ENCODE measurements at places on chromosomes 5 and 9. TPM values are rescaled to one million over a fixed set of nuclear protein-coding genes. Genes with fewer than 3 reads are reported as not detected.

- DNase-seq: no peak
These were observed 1151.8 kb downstream of the CDH12 start for GRCh38 chr5:21701317-21701716.

Gene ABCA2
- total RNA-seq: 44.7 TPM

DNA sequence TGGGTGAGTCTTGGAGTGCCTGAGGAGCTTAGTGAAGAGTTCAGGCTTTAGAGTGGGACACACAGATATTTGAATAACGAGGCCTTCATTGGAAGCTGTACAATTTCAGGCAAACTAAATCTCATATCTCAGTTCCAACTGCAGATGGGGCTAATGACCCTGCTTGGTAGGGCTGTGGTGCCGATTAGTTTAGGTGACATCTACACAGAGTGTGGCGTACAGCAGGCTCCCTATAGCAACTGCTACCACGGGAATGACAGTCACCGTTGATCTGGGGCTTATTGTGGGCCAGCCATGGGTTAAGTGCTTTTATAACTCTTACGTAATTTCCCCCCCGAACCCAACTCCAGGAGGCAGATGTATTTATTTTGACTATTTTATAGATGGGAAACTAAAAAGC lies 70.8 kb downstream of the FAT2 start:
- no peak for DNase-seq

GRCh38 chr9:12777121-12778022 lies 2.6 kb downstream of the LURAP1L start:
- DNase-seq: no peak

- no peak for DNase-seq
These were observed 35.2 kb upstream of the SPATA31C2 start for GRCh38 chr9:88173378-88173999.

GRCh38 chr5:86970361-86970760 lies 297.3 kb upstream of the RASA1 start:
- no peak for DNase-seq

DNA sequence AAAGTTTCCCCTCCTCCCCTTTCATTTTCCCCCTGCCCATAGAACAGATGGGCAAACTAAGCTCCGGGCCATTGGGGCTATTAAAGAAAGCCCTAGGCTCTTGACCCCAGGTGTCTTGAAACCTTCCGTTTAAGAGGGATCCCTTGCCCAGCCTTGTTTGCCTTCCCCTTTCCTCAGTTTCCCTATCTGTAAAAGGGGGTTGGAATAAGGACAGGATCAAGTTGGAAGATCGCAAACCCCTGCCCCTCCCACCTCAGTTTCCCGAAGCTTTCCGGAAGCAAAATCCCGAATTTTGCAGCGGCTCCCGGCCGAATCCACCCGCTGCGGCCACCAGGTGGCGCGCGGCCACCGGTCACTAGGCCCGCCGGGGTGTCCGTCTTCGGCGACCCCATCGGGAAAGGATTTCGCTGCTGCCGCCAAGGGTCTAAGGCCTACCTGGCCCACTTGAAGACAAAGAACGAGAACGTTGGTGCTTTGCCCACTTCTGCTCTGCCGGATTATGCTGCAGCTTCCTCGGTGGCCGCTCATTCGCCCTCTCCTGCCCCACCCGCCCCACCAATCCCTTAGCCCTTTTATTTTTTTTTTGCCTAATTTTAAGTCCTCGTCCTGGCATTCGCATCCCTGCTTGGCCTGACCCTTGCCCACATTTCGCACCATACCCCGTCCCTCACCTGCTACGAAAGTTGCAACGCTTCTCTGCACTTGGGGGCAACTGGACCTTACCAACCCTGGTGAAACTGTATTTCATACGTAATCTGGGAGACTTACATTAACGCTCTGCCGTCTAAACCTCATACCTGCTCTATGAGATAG lies 962 bp upstream of the NR6A1 start:
- DNase-seq: no peak

GRCh38 chr9:21141427-21141882 lies at the start of gene IFNW1:
Gene IFNW1 (minus strand): TSS chr9:21141832. CDS start chr9:21141570, 262 bp downstream.
- no peak for DNase-seq

Gene PCDHGB7
- 4.4 TPM for total RNA-seq

Gene MSX2
- total RNA-seq: 69.7 TPM

- no peak for DNase-seq
These were observed 46.8 kb downstream of the CYSTM1 start for GRCh38 chr5:140221697-140222223.

DNA sequence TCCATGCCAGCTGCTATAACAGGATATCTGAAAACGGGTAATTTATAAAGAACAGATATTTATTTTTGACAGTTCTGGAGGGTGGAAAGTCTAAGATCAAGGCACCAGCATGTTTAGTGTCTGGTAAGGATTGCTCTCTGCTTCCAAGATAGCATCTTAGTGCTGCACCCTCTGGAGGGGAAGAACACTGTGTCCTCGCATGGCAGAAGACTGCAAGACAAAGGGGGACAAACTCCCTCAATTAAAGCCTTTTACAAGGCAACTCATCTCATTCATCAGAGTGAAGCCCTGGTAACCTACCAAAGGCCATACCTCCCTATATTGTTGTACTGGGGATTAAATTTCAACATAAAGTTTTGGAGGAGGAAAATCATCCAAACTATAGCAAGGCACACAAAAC lies 298.9 kb upstream of the EDIL3 start:
- DNase-seq: no peak

DNA sequence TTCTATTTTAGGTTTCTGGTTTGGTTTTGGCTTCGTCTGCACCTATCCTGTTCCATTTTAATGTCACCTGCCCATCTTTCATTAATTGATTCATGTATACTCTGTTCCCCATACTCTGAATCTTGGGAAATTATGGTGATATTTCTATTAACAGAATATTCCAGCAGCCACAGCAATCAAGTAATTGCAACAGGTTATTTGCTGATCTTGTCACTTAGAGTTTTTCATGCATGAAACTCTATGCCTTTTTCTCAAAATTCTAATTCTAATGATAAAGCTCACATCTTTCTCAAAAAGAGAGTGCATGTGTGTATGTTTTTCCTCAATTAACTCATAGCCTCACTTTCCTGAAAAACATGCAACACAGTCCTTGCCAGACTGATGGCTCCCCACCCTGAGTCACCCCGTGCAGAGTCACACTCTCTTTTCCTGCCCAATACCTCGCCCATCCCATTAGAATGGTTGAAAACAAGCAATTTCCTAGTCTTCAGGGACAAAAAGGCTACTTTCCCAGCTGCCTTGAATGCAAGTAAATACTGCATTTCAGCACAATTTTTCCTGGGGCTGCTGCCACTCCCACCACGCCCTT lies 15.6 kb downstream of the GFRA3 start:
- no peak for DNase-seq

DNA sequence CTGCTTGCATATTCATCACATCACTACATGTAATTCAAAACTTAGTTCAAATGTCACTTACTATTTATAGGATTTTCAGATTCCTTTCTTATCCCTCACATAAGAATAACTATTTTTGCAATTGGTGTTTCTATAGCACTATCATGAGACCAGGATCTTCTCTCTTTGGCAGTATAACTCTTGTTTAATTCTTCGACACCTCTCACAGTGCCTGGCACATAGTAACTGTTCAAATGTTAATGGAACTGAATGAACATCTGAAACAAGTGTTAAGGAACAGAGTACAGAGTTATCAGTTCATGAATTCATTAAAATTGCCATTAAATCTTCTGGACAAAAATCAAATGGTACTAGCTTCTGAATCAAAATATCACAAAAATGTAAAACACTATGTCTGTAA lies 40.0 kb downstream of the FBXL17 start:
- no peak for DNase-seq

Gene WDR38
- not detected for total RNA-seq

GRCh38 chr5:95382801-95383200 lies 8.4 kb upstream of the FAM81B start:
- DNase-seq: no peak

GRCh38 chr9:91465420-91465819 lies 41.8 kb upstream of the NFIL3 start:
- no peak for DNase-seq

Gene PTGES
- 29.1 TPM for total RNA-seq

DNA sequence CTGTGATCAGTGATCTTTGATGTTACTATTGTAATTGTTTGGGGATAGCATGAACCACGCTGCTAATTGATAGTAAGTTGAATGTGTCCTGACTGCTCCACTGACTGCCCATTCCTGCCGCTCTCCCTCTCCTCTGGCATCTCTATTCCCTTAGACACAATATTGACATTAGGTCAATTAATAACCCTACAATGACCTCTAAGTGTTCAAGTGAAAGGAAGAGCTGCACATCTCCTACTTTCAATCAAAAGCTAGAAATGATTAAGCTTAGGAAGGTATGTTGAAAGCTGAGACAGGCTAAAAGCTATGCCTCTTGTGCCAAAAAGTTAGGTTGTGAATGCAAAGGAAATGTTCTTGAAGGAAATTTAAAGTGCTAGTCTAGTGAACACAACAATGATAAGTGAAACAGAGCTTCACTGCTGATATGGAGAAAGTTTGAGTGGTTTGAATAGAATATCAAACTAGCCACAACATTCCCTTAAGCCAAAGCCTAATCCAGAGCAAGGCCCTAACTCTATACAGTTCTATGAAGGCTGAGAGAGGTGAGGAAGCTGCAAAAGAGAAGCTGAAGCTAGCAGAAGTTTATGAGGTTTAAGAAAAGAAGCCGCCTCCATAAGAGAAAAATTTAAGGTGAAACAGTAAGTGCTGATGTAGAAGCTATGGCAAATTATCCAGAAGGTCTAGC lies 12.9 kb downstream of the CLINT1 start:
- DNase-seq: no peak

Gene ZDHHC11B
- 2.2 TPM for total RNA-seq

DNA sequence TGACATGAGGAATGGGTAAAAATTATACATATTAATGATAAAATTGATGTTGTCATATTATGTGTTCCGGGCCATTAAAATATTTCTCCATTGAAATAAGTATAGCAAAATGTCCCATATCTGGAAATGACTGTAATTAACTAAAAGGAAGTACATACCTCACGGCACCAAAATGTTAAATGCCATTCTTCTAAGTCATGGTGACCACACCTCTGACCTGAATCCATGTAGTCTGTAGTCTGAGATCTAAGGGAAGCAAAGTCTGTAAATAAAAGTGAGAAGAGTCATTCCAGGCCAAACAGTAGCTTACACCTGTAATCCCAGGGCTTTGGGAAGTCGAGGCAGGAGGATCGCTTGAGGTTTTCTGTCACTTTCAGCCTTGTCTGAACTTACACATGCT lies 8.7 kb upstream of the GDA start:
- no peak for DNase-seq

DNA sequence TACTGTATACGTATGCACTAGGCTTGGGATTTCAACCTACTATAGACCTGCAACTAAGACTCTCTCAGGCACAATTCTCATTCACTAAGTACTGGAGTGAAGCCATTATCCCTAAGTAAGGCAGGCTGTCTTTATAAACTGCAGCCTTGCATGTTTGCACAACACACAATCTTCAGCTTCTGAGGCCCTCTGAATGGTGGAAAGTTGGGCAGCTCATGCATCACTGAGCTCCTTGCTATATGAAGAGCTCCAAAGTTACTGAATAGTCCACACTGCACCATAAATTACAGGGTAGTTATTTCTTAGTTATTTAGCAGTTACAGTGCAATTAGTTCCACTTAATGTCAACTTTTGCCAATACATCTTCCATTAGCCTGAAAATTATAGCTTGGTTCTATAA lies 384.6 kb downstream of the BRINP1 start:
- DNase-seq: no peak

- DNase-seq: no peak
These were observed 111.8 kb downstream of the UNC13B start for GRCh38 chr9:35273591-35273990.

GRCh38 chr5:77086368-77086688 lies 757 bp downstream of the ZBED3 start:
- DNase-seq: no peak

- DNase-seq: no peak
These were observed 64.9 kb downstream of the RICTOR start for GRCh38 chr5:39009280-39009679.

GRCh38 chr5:139050432-139050831 lies 147.7 kb downstream of the SIL1 start:
- DNase-seq: no peak

- DNase-seq: no peak
These were observed 74.1 kb downstream of the STX17 start for GRCh38 chr9:99980598-99980997.

GRCh38 chr9:79325501-79325900 lies 246.3 kb upstream of the TLE4 start:
- no peak for DNase-seq

- DNase-seq: no peak
These were observed 1.2 kb upstream of the ENTREP1 start for GRCh38 chr9:69323861-69324260.

Gene URM1
- total RNA-seq: 60.3 TPM

DNA sequence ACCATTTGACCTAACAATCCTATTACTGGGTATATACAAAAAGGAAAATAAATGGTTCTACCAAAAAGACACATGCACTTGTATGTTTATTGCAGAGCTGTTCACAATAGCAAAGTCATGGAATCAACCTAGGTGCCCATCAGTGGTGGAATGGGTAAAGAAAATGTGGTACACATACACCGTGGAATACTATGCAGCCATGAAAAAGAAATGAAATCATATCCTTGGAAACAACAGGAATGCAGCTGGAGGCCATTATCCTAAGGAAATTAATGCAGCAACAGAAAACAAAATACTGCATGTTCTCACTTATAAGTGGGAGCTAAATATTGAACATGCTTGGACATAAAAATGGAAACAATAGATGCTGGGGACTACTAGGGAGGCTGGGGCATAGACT lies 534.1 kb upstream of the SGCD start:
- DNase-seq: no peak

Gene NPR3
- 116 TPM for total RNA-seq

DNA sequence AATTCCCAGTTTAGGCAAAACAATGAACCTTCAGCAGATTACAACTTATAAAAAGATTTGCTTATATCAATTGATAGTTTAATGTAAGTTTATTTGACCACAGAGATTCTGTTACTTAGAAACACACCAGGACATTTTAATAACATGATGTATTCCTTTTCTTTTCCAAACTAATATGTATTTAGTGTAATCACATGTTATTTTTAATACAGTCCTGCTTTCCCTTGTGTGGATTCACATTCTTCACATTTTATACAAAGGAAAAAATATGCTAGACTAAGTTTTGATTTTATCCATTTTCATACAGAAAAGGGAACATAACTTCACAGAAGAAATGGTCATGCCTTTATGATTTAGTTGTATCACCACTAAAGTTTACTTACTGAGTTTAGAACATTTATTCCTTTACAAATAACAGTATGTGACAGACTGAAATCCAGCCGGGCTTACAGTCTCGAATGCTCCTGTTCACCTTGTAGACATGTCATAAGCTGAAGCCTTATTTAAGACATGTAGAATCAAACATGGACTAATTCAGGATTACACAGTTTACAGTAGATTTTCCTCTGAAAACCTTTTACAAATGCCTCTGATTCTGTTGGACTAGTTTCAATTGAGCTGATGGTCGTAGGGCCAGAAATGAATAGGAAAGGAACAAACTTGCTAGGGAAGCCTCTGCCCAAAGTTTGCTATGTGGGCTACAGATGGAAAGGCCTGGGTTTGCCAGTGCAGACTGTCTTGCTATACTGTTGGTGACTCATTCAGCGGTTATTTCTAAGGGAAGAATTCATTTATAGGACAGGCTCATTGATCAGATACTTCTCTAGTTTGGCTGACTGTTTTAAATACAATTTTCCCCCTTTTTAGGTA lies 6.6 kb upstream of the ASPN start:
- DNase-seq: no peak

- no peak for DNase-seq
These were observed 103.5 kb downstream of the ANGPTL2 start for GRCh38 chr9:127018935-127019334.
